ENCODE measurements at places on chromosomes 6 and 20.

- no peak for DNase-seq
Observed at GRCh38 chr6:47456536-47456975, 21.0 kb upstream of the CD2AP start.

DNA sequence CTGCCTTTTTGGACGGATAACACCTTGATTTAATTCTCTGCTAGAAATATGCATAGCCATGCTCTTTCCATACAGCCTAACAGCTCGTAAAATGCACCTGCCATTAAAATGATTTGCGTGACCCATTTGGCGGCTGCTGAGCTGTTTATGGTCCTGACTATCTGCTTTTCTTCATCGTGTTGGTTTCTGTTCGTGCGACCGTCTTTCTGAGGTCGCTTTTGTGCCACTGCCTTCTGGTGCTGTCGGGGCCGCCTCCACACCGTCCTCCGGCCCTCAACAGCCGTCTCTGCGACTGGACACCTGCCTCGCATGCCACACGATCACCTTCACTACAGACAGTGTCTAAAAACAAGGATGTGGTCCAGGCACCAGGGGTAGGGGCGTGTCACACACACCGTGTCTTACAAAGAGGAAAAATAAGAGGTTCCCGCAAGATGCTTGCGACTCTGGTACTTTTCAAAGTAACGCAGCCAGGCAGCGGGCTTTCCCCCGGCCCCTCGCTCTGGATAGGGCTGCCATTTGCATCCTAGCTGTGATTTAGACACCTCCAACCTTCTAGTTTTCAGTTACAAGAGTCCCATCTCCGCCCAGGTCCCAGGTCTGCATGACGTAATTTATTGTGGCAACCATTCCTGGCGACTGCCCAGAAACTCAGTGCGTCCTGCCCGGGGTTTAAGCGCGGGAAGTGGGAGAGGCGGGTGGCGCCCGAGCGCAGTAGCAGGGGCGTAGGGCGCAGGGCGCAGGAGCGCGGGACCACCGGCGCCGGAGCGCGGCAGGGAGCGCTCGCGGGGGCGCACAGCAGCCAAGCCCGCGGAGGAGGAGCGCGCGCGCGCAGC is at the start of gene STMND1:
TSS of gene STMND1 (plus strand) at position 629 of the 836 bp plus-strand sequence. CDS start 208 bp downstream, outside the sequence.
- DNase-seq: no peak

DNA sequence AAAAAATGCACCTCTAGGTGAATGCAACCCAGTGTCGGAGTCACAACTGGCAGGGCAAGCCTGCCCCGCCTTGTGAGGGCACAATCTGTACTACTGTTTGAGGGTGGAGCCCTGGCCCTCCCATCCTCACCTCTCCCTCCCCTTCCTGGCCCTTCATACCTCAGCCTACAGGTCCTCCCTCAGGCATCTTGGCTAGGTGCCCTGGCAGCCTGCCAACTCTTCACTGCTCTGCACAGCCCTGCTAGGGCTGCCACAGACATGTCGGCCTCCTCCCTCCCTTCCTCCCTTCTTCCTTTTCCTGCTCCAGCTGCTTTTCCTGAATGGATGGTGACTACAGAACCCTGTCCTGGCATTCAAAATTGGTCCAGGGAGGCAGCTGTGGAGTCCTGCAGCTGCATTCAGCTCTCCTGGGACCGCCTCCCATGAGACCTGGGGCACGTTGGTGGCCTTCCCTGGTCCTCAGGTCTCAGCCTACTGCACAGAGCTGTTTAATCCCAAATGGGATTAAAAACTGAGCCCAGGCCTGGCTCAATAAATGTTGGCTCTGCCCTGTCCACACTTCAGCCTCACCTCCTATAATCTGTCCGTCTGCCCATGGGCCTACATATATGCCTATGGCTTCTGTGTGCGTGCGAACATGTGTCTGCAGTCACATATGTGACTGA is 52.7 kb downstream of the CDH22 start:
- DNase-seq: peak; percentile 18

DNA sequence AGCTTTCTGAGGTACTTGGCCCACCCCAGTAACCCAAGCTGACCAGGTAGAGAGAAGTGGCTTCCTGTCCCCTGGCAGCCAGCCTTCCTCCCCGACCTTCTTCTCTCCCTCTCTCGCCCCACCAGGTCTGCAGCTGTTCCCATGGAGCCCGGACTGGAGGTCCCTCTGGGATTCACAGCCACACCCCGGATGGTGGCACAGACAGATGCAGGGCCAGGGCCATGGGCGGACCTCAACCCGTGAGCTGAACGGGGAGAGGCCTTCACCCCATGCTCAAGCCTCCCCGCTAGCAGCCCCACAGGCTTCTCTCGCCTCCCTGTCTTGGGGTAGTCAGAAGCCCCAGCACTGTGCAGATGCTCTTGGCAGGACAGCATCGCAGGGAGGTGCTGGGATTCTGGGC is 41.3 kb downstream of the CPXM1 start:
- no peak for DNase-seq

GRCh38 chr6:135114355-135115145 is 59.9 kb upstream of the HBS1L start:
- no peak for DNase-seq

All from CD4-positive, alpha-beta T cell (primary cell).